GM23248 (cell line): ENCODE measurements at places on chromosomes 4 and X. TPM values are rescaled to one million over a fixed set of nuclear protein-coding genes. Genes with fewer than 3 reads are reported as not detected.

REPS2 gene
- total RNA-seq, result 0.11 TPM in 1 of 2 replicates, not detected in the other

TMPRSS11B gene
- not detected in 2 replicates for total RNA-seq

FAM13A gene
- 6.6 and 7.8 TPM in 2 replicates for total RNA-seq

GDPD2 gene
- total RNA-seq, result not detected in 2 replicates

TEX13B gene
- not detected in 2 replicates for total RNA-seq

GUCY2F gene
- not detected in 2 replicates for total RNA-seq

IL3RA gene
- not detected in 2 replicates for total RNA-seq

CYBB gene
- total RNA-seq, result not detected in 2 replicates

SMR3B gene
- not detected in 2 replicates for total RNA-seq

BGN gene
- total RNA-seq, result 115 and 129 TPM in 2 replicates

USP27X gene
- total RNA-seq, result 1.2 and 2.8 TPM in 2 replicates

KCTD8 gene
- total RNA-seq, result not detected in 2 replicates

SLC39A8 gene
- 3.2 and 3.7 TPM in 2 replicates for total RNA-seq

SSX2 gene
- total RNA-seq, result not detected in 2 replicates

PARM1 gene
- total RNA-seq, result under 0.01 TPM in 1 of 2 replicates, not detected in the other

CFAP99 gene
- total RNA-seq, result not detected in 2 replicates

RHOXF2B gene
- total RNA-seq, result not detected in 2 replicates

CENPVL3 gene
- not detected in 2 replicates for total RNA-seq

ADGRG4 gene
- total RNA-seq, result 0.25 TPM in 1 of 2 replicates, not detected in the other

PAGE2 gene
- not detected in 2 replicates for total RNA-seq

BMP3 gene
- total RNA-seq, result under 0.01 and 0.11 TPM in 2 replicates

HSFX3 gene
- not detected in 2 replicates for total RNA-seq

RRAGB gene
- 12.9 and 19.0 TPM in 2 replicates for total RNA-seq

LDOC1 gene
- 1.0 and 1.5 TPM in 2 replicates for total RNA-seq

MID1IP1 gene
- total RNA-seq, result 32.1 and 41.9 TPM in 2 replicates

RBMXL3 gene
- not detected in 2 replicates for total RNA-seq

PAK3 gene
- not detected in 2 replicates for total RNA-seq

ABLIM2 gene
- not detected in 2 replicates for total RNA-seq

PCDH7 gene
- 0.38 and 1.1 TPM in 2 replicates for total RNA-seq

ADH1A gene
- total RNA-seq, result not detected in 2 replicates

LARP1B gene
- total RNA-seq, result 14.3 and 16.0 TPM in 2 replicates

KLKB1 gene
- not detected in 2 replicates for total RNA-seq

TLR2 gene
- total RNA-seq, result not detected in 2 replicates

TMSB15C gene
- total RNA-seq, result 1.8 and 4.1 TPM in 2 replicates

CCNB3 gene
- not detected in 2 replicates for total RNA-seq

HTR2C gene
- total RNA-seq, result not detected in 2 replicates

POU3F4 gene
- not detected in 2 replicates for total RNA-seq

NDST3 gene
- not detected in 2 replicates for total RNA-seq

USP17L12 gene
- total RNA-seq, result not detected in 2 replicates

FGB gene
- total RNA-seq, result not detected in 2 replicates

RTL3 gene
- under 0.01 and 0.11 TPM in 2 replicates for total RNA-seq

ZNF630 gene
- 0.22 and 0.25 TPM in 2 replicates for total RNA-seq

SSX2B gene
- not detected in 2 replicates for total RNA-seq

CT55 gene
- total RNA-seq, result not detected in 2 replicates

UGT2A1 gene
- total RNA-seq, result not detected in 2 replicates

HPF1 gene
- total RNA-seq, result 21.8 and 40.5 TPM in 2 replicates

TBC1D8B gene
- total RNA-seq, result 9.3 and 9.5 TPM in 2 replicates

CAMK2D gene
- total RNA-seq, result 94.5 and 104 TPM in 2 replicates

XKRX gene
- not detected in 2 replicates for total RNA-seq

SPP1 gene
- 2.7 and 3.1 TPM in 2 replicates for total RNA-seq

HAUS3 gene
- 10.2 and 14.9 TPM in 2 replicates for total RNA-seq

FGG gene
- total RNA-seq, result not detected in 2 replicates

TDO2 gene
- total RNA-seq, result 0.25 TPM in 1 of 2 replicates, not detected in the other

SPANXN3 gene
- total RNA-seq, result not detected in 2 replicates

FAM184B gene
- total RNA-seq, result not detected in 2 replicates

ARHGAP6 gene
- total RNA-seq, result 0.54 TPM in 1 of 2 replicates, not detected in the other

RHOXF1 gene
- total RNA-seq, result not detected in 2 replicates

UGT2B10 gene
- total RNA-seq, result not detected in 2 replicates

MAGEB1 gene
- not detected in 2 replicates for total RNA-seq
